ENCODE measurements at places on chromosomes 7 and 10.

DNA sequence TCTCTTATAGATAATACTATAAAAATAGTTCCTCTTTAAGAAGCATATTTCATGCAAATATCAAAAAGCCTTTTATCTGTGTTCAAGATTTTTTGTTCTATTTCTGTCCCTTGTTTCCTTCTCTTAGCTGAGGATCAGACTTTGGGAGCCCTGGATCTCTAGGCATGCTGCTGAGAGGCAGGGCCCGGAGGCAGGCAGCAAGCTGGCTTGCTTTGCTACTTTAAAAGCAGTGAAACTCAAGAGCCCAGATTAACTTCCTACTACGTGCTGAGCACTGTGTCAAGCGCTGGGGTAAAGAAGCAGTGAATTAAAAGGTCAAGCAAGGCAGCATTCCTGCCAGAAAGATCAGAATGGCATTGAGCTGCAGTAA lies 31.0 kb upstream of the ARID5B start:
- no peak for DNase-seq

DNA sequence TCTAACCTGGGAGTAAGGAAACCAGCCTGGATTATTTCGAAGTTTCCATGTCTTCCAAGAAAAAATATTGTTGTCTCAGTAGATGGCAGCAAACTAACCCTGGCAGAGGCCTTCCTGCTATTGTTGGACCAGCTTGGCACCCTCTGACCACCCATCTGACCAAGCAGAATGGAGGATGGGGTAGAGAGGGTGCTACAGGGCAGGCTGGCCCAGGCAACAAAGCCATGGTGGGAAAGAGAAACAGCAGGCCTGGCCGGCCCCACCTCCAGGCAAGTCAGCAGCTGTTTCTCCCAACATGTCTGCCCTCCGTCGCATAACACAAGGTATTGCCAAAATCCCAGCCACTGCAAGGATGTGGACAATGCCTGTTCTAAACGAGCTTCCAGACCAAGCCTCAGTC lies 95.0 kb downstream of the FAM53B start:
- DNase-seq = no peak

- no peak for DNase-seq
Observed at GRCh38 chr7:104926601-104927041, 87.4 kb upstream of the KMT2E start.

- DNase-seq = peak; percentile 37
Observed at GRCh38 chr7:106421181-106421762, 136.5 kb upstream of the NAMPT start.

DNA sequence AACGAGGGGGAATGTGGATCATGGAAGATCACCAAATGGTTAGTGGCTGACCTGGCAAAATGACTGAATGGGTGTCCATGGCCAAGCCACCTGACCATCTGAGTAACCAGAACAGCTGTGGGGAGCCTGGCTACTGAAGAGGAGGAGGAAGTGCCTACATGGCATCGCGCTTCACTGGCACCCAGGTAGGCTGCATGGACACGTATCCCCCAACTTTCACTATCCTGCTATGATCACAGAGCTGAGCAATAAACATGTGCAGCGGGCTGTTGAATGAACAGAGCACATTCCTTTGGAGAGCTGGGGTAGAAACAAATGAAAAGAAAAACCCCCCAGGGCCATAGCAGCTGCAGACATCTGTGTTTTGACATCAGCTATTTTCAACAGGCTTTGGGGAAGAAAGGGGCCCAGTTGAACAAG lies 6.5 kb downstream of the AKR1B1 start:
- DNase-seq = no peak

GRCh38 chr7:48295296-48295971 lies 124.2 kb downstream of the ABCA13 start:
- DNase-seq = no peak

DNA sequence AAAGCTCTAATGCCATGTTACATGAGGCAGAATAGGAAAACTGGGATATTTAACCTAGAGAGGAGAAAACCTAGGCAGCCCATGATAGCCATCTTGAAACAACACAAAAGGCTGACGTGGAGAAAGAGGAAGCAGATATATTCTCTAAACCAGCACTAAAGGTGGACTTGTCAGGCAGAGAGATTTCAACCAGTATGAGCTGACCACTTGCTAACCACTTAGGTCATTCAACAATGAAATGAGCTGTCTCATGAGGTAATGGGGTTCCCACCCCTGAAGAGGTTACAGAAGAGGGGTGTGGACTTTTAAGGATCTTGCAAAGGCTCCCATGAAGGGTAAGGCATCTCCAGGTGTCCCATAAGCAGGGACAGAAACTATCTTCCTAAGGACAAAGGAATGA lies 26.8 kb upstream of the EGR2 start:
- DNase-seq = no peak

DNA sequence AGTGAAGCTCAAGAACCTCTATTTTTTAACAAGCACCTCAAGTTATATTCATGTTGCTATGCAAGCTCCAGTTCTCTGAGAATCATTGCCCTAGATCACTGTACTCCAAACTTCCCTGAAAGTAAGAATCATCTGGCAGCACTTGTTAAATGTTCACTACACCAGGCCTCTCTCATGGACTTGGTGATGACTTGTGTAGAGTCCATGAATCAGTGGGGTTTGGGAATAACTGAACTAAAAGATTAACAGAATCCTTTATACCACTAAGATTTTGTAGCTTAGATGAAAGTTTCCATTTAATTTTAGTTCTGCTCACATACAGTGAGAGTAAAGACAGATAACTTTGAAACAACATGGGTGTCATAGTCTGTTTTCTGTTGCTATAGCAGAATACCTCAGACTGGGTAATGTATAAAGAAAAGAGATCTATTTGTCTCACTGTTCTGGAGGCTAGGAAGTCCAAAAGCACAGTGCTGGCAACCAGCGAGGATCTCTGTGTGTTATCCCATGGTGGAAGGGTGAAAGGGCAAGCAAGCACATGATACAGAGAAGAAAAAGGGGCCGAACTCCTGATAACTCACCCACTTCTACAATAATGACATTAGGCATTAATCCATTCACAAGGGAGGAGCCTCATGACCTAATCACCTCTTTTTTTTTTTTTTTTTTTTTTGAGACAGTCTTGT lies 27.9 kb upstream of the AOAH start:
- DNase-seq = no peak

GRCh38 chr10:123007558-123008354 lies 839 bp downstream of the IKZF5 start:
- no peak for DNase-seq

- DNase-seq = no peak
Observed at GRCh38 chr10:116143673-116144222, 129.3 kb downstream of the GFRA1 start.

GRCh38 chr10:102593804-102594079 lies 50.5 kb upstream of the TRIM8 start:
- no peak for DNase-seq

GRCh38 chr10:33596422-33596821 lies 262.0 kb upstream of the NRP1 start:
- DNase-seq = no peak

DNA sequence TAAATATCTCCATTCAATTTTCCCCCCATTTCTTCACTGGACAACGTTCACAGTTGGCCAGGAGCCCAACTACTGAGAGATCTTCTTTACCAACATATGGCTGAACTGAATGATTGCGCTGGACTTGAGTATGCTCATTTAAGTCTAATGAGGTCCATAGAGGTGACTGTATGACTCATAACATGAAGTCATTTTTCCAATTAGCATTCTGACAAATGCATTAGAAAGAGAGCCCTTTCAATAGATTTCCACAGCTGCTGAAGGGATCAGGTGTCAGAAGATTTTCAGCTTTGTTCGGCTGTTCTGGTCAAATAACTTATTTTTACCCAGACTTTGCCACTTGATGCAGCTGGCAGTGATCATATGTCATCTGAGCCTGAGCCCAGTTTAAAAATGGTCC lies 438.0 kb downstream of the ETV1 start:
- no peak for DNase-seq

- DNase-seq = no peak
Observed at GRCh38 chr10:103254538-103255325, 9.0 kb downstream of the RPEL1 start.

- no peak for DNase-seq
Observed at GRCh38 chr10:102233997-102234396, 7.3 kb downstream of the PITX3 start.

- DNase-seq = no peak
Observed at GRCh38 chr7:121261207-121261884, 67.5 kb upstream of the WNT16 start.

DNA sequence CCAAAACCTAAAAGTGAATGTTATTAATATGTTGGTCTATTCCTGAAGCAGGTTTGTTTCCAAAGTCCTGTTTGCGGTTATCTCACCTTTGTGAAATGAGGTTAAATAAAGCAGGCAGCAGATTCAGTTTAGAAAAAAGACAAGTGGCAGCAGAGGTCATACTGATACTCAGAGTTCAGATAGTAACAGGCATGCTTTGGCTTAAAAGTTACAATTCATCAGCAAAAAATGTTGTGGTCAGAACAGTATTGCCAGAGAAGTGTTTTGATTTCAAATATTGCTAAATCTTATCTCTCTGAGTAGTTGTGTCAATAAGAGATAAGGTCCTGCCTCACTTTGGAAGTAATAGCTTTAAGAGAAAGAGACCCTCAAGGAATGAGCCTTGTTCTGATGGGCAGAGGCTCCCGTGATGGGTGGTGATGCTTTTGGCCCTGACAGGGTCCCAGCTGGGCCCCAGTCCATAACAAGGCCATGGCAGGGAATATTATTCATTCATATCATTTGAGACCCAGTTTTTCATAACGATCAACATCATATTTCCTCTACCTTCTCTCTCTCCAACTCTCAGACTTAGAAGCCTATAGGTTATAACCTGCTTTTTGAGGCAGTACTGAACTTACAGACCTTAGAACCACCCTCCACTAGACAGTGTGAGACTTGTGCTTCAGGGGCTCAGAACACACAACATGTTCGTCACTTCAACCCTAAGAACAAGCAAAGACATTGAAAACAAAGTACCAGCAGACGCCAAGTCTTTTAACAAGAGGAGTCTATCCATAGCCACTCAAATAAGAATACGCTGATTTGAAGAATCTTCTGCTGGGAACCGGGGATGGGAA lies 58.5 kb upstream of the AHR start:
- DNase-seq = peak; percentile 60

GRCh38 chr10:132554053-132554990 lies 16.7 kb downstream of the INPP5A start:
- DNase-seq = no peak

DNA sequence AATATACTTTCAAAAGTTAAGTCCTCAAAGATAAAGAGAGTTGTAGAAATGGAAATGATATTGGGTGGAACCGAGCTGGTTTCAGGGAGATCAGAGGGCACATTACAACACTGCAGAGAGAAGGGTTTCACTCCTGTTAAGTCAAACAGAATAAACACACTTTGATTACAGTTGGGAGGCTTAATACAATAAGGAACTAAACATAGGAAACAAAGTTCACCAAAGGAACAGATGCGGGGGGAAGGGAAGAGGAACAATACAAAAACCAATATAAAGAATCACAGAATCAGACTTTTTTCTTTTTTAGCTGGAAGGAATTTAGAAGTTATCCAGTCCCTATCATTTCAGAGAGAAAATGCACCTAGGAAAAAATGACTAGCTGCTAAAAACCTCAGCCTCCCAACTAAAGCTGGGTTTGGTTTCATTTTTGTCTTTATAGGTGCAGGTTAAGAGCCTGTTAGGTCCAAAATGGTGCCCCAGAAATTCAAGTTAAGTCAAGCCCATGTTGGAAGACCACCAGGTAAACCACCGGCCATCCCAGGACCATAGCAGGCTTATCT lies 81.9 kb downstream of the DNMBP start:
- no peak for DNase-seq

GRCh38 chr7:25968205-25968993 lies 183.6 kb upstream of the NFE2L3 start:
- DNase-seq = no peak

DNA sequence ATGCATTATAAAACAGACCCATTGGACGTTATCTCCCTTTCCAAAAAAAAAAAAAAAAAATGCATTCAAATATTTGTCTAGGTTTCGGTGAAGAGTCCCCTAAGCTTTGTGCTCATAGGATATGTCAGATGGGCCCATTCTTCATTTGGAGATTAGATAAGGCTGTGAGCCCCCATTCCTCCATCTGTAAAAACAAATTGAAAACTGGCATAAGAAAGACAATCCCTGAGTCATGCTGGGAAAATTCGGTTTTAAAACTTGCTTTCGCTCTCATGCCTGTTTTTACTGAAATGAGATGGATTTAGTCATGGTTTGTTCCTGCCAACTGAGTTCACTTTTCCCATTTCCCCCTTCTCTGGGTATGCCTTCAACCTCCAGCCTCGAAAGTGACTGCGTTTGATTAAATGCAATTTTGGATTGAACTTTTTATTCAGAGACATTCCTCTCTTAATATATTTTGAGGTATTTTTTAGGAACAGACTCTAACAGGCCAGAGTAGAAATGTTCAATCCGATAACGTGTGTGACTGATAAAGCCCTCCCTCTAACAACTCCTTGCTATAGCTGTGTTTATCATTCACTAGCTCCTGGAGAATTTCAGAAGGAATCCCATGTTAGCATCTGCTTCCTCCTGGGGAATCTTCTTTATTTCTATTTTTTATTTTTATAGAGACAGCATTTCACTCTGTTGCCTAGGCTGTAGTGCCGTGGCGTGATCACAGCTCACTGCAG lies 190.9 kb upstream of the LYZL2 start:
- peak; percentile 64 for DNase-seq

- DNase-seq = no peak
Observed at GRCh38 chr7:111869280-111869679, 307.0 kb upstream of the IMMP2L start.

DNA sequence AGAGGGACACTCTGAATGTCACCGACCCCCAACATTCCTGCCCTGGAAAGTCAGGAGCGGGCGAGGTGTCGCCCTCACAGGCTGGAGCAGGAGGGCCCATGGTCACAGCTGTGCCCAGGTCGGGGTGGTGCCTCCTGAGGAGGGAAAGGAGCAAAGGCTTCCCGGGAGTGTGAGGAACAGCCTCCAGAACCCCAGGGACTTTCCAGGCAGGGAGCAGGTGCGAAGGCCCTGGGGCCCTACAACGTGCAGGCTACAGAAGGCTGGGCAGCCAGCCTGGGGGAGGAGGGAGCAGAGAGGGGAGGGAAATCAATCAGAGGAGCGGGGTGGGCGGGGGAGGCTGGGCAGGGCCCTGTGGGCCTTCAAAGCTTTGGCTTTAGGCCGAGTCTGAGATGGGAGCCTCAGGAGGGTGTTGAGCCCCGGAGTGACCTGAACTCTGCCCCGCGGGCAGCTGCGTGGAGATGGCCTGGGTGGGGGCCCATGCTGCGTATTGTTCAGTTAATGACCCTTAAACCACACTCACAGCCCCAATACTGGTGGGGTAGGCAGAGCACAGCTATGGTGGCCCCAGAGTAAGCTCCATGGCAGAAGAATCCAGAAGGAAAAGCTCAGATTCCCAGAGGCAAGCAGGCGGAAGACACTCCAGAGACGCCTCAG lies 44.2 kb upstream of the PPP2R2D start:
- no peak for DNase-seq

GRCh38 chr7:106471686-106472440 lies 187.1 kb upstream of the NAMPT start:
- DNase-seq = no peak

GRCh38 chr10:110636932-110637557 lies 7.1 kb upstream of the RBM20 start:
- no peak for DNase-seq

GRCh38 chr10:113718969-113719822 lies 32.3 kb upstream of the PLEKHS1 start:
- DNase-seq = no peak

Data from HS-5 (cell line).